ENCODE measurements at places on chromosomes 6 and 20.

DNA sequence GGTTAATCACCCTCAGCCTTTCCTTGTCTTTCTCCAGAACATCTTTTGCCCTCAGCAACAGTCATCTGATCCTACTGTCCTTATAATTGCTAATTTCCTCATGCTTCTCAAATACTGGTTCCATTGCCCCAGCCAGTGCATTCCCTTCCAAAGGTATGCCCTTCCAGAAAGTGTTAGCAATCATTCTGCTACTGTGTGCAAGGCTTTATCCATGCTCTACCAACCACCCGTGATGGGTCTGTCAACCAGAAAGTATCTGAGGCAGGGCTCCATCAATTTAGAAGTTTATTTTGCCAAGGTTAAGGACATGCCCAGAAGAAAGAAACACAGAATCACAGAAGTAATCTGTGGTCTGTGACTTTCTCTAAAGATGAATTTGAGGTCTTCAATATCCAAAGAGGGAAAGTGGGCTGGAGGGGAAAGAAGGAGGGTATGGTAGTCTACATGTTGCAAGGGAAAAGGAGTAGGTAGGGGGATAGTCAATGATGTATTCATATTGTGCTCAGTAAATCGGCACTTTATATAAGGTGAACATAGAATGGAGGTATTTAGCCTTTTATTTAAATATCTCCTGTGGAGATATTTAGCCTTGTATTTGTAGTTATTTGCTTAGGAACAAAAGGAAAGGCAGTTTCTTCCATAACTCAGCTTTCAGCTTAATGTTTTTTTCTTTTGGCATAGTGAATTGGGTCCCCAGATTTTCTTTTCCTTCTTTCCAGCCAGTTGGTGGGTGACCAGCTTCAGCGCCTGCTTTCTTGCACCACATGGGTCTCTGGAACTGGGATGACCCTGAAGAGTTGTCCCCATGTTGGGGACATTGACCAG, 35.2 kb upstream of the PAQR8 start:
- DNase-seq: no peak

GRCh38 chr6:147127587-147127986, 76.6 kb upstream of the STXBP5 start:
- no peak for DNase-seq

DNA sequence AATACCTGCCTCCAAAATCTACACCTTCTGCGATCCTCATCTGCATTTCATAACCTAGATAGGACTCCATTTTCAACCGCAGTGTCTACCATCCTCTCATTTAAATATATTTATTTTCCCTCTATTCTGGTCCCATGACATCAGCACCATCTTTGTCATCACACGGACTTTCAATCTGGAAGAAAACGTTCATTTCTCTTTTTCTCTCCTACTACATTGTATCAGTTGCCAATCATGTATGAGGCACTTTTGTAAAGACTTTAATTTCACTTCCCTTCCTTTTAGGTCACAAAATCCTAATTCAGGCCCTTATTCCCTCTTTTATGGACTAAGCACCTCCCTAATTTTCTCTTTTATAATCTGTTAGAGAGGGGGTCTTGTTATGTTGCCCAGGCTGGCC, 89.6 kb downstream of the PHACTR1 start:
- no peak for DNase-seq

DNA sequence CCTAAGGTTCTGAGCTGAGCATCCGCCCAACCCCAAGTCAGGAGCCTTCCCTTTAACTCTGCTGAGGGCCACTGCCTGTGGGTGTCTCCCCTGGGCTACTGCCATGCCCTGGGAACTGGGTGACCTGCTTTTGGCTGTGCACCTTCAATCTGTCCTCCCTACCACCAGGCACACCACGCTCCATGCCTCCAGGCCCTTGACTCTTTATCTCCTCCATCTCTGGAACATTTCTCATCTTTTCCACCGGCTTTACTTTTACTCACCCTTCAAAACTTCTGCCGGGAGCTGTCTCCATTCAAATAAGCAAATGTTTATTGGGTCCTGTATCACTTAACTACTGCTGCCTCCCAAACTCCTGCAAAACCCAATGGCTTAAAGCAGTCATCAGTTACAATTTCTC, 83.3 kb upstream of the NHSL1 start:
- DNase-seq: no peak

DNA sequence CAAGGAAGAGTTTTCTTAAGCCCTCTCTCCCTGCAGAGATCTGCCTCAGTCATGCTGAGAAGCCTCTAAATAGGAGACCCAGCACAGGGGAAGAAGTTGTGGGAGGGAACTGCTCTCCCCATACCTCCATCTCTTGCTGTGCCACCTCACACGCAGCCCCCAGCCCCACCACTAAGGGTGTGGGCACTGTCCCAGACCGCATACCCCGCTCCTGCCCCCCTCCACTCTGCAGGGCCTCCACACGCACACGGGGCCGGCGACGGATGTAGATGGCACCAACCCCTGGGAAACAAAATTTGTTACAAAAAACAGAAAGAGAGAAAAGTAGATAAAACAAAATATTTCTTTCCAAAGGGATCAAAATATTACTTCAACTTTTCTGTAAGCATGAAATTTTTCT, 10.2 kb upstream of the CPNE1 start:
- no peak for DNase-seq

DNA sequence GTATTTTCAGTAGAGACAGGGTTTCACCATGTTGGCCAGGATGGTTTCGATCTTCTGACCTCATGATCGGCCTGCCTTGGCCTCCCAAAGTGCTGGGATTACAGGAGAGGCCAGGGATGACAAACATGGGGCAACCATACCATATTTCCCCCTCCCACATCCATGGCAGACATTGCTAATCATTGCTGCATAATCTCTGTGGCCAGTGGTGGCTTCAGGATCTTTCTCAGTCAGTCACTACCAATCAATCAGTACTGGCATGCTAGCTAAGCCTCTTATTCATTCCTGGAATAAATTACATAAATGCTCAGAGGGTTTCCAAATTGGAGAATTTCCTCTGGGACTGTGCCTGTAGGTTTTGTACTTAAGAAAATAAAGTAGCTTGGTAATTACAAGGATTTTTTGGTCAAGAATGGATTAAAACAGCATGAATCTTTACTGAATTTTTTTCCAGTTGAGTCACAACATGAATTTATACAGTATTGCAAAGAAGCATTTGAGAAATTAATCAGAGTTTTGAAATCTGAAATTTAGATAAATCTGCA, 138.1 kb downstream of the FNDC1 start:
- DNase-seq: no peak

DNA sequence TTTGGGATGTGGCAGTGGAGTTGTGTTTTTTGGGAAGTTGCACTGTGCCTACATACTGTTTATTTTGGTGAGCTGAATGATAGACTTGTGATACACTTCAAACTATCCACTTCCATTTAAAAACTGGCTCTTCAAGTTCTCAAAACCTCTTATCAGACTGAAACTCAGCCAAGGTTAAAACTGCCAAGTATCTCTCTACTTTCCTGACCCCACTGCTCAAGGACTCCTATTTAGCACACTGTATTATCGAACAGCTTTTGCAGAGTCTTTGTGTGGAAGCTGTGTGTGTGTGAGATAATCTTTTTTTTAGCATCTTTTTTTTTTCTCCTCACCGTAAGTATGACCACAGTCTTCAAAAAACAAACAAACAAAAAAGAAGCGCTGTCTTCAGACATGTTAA, 21.1 kb downstream of the STX11 start:
- no peak for DNase-seq

GRCh38 chr6:20038410-20039204, 173.7 kb downstream of the MBOAT1 start:
- no peak for DNase-seq

DNA sequence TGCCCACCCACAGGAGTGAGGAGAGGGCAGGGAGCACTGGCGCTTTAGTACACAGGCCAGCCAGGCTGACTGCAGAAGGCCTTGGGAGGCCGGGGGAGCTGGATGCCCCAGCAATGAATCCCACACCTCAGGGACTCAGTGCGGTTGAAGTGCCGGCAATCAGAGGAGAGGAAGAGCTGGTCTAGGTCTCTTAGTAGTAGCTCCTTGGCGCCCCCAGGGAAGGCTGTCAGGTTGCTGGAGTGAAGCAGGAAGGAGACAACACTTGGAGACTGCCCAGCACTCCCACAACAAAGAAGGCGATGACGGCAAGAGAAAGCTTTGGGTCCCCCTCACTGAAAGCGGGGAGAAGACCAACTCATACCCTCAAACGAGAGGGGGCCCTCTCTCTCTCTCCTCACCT, 8.3 kb upstream of the TNXB start:
- no peak for DNase-seq

- no peak for DNase-seq
Observed at GRCh38 chr6:52558266-52559000, 18.4 kb downstream of the TRAM2 start.

- no peak for DNase-seq
Observed at GRCh38 chr20:46568570-46569129, 18.2 kb upstream of the OCSTAMP start.

- no peak for DNase-seq
Observed at GRCh38 chr20:25273046-25273445, 25.2 kb downstream of the PYGB start.

GRCh38 chr20:33554914-33555420, 65.1 kb downstream of the CBFA2T2 start:
- DNase-seq: peak; percentile 89

- no peak for DNase-seq
Observed at GRCh38 chr6:49918787-49919186, 45.2 kb downstream of the DEFB114 start.

GRCh38 chr6:135181333-135182070, 394 bp downstream of the MYB start:
- DNase-seq: no peak

DNA sequence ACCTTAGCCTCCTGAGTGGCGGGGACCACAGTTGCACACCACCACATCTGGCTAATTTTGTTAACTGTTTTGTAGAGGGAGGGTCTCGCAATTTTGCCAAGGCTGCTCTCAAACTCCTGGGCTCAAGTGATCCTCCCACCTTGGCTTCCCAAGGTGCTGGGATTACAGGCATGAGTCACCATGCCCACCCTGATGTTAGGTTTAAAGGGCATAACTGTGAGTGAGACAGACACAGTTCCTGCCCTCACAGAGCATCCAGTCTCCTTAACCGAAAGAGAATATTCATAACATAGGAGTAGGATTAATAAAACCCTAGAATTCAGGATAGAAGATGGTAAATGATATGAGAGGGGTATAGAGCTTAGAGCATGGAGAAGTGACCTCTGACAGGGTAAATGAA, 3.1 kb upstream of the SPATA2 start:
- no peak for DNase-seq

DNA sequence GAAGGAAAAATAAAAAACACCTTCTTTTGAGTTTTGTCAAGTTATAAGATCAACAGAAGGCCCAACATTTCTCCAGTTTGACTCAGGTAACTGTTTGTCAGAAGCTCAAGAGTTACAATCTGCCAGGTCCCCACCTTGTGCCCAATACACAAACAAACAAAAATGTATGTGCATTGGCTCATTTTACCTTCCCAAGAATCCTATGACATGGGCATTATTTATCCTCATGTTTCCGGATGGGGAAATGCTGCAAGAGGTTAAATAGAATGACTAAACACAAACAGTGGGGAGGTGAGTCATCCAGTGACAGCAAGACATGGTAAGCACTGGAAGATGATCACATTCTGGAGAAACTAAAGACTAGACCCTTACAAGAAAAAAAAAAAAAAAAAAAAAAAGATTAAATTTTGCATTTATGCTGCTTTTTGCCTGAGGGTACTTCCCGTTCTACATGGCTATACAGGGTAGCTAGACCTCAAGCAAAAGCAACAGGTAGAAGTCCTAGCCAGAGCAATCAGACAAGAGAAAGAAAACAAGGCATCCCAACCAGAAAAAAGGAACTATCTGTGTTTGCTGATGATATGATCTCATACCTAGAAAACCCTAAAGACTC, 23.6 kb upstream of the ANKRD60 start:
- DNase-seq: peak; percentile 9

GRCh38 chr6:67141005-67141404, 1434.0 kb upstream of the EYS start:
- no peak for DNase-seq

- no peak for DNase-seq
Observed at GRCh38 chr20:8764344-8764962, 304.4 kb upstream of the PLCB4 start.

DNA sequence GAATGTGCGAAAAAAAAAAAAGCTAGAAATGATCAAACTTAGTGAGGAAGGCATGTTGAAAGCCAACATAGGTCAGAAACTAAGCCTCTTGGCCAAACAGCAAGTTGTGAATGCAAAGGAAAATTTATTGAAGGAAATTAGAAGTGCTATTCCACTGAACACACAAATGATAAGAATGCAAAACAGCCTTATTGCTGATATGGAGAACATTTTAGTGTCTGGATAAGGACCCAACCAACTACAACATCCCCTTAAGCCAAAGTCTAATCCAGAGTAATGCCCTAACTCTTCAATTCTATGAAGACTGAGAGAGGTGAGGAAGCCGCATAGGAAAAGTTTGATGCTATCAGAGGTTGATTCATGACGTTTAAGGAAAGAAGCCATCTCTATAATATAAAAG, 5.5 kb upstream of the ABCC10 start:
- DNase-seq: no peak

- DNase-seq: no peak
Observed at GRCh38 chr6:65072500-65072899, 634.5 kb downstream of the EYS start.

DNA sequence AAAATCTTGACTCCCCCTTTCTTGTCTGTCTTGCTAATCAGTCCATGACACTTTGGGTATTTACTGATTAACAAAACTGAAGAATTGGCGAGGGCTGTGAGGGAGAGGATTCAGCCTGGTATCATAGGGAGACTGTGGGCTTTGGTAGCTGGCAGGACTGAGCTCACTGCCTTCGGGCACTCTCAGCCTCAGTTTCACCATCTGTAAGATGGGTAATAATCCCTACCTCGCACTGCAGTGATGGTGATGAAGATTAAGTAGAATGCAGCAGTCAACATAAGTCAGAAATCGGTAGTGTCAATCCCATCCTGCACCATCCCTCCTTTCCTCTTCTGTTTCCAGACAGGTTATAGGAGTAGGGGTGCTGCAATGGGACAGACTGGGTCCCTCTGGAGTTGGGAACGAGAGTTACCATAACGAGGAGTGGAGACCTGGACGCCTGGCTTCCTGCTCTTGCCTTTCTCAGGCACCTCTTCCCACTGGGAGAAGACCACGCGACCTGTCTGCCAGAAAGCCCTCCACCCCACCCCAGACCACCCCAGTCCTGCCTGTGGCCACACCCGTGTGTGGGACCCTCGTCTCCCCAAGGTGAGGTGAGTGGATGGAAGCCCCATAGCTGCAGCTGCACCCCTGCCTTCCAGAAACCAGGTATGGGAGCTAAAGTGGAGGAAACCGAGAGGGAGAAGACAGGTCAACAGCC, 99.1 kb downstream of the SNX5 start:
- no peak for DNase-seq

- DNase-seq: no peak
Observed at GRCh38 chr6:112289038-112289566, 34.7 kb upstream of the LAMA4 start.

DNA sequence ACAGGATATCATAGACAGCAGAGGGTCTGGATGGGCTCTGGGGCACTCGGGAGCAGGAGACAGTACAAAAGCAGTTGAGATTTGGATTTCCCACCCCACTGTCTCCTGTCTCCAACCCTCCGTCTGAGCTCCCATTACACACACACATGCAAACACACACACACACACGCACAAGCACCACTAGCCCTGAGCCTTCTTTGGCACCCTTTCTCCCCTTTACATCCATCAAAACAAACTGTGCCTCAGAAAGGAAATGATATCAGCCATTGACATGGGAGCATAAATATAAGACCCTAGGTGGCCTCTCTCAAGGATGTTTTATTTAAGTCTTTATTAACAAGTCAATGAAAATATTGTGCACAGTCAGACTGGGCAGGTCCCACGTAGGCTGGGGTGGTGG, 17.5 kb downstream of the TTBK1 start:
- DNase-seq: no peak

Data from CD4-positive, alpha-beta T cell treated with Interleukin-15 for 4 hours (primary cell).